ENCODE measurements at places on chromosomes 12 and 14.

DNA sequence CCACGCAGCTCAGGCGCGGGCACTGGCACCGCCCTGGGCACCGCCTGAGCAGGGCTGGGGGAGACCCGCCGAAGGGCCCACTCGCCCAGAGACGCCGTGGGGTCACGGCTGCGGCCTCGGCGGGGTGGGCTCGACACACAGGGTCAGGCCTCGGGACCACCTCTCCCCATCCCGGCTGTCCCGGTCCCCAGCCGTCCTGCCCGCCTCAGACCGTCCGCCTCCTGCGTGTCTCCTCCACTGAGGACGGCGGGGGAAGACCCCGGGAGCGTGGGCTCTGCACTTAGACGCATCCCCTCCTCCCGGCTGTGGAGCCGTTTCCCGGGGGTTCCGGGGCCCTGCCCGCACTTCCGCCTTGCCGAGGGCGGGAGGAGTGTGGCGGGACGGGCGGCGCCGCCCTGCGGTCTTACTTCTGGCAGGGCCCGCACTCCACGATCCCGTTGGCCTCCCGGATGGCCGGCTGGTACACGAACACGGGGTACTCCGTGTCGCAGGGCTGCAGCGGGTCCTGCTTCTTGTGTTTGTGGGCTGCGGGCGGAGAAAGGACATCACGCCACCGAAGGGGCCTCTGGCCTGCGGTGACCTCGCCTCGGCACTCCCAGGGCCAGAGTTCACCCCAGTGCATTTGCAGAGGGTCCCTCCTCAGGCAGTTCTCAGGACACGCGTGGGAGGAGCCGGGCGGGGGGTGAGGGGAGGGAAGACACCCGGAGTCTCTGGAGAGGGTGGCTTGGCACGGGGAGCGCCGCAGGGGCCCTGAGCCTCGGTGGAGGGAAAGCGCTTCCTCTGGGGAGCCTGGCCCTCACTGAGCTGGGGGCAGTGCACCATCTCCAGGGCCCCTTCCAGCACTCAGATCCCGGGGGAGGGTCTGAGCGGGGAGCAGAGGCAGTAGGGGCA lies 23.1 kb upstream of the LRTM2 start:
- peak; percentile 45 for DNase-seq

- DNase-seq: no peak
Measured at GRCh38 chr14:105184461-105184860, 3.3 kb upstream of the NUDT14 start.

- no peak for DNase-seq
Measured at GRCh38 chr12:110785240-110785639, 42.5 kb upstream of the PPP1CC start.

GRCh38 chr14:39614297-39614923 lies 182.2 kb upstream of the FBXO33 start:
- DNase-seq: no peak

DNA sequence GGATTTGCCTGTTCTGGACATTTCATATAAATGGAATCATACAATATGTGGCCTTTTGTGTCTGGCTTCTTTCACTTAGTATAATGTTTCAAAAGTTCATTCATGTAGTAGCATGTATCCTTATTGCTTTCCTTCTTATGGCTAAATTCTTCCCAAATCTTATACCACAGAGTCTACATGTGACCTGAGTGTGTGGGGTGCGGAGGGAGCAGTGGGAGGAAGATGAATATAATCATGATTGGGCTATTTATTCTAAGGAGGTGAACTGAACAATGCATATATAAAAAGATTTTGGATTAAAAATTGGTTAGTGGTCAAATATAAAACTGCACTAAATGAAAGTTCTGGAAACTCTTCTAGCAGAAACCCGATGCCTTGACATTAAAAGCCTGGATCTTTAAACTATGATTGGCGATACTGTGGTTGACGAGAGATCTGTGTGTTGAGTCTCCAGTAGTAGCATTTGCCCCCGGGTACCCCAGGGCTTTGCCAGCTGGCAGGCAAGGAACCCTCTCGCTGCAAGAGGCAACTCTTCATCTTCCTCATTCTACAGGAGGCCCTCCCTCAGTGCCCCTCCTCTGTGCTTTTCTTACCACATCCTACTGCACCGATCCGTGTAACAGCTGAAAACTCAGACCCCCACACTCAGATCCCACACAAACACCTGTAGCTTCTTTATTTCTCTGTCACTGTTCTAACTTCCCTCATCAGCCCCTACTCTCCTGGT lies 2.6 kb downstream of the CYP46A1 start:
- no peak for DNase-seq

GRCh38 chr12:62763861-62764645 lies 170.9 kb downstream of the PPM1H start:
- DNase-seq: no peak
